Activated CD8-positive, alpha-beta T cell treated with anti-CD3 and anti-CD28 coated beads, Interleukin-2, amount 10 ng/mL, durations not matched to agents 7 days and 5 days (primary cell): ENCODE measurements at places on chromosomes 7 and 10. TPM values are rescaled to one million over a fixed set of nuclear protein-coding genes. Genes with fewer than 3 reads are reported as not detected.

- H3K4me1 ChIP-seq = peaks cover 1% of the 10 kb centered on the region
- no peak overlapping the region for H3K4me3 ChIP-seq
- no peak overlapping the region for H3K27ac ChIP-seq
- DNase-seq = no peak
- H3K36me3 ChIP-seq = no peaks in the 10 kb centered on the region
These were observed 57.7 kb upstream of the IGFBP3 start for GRCh38 chr7:45978731-45979211.

DNA sequence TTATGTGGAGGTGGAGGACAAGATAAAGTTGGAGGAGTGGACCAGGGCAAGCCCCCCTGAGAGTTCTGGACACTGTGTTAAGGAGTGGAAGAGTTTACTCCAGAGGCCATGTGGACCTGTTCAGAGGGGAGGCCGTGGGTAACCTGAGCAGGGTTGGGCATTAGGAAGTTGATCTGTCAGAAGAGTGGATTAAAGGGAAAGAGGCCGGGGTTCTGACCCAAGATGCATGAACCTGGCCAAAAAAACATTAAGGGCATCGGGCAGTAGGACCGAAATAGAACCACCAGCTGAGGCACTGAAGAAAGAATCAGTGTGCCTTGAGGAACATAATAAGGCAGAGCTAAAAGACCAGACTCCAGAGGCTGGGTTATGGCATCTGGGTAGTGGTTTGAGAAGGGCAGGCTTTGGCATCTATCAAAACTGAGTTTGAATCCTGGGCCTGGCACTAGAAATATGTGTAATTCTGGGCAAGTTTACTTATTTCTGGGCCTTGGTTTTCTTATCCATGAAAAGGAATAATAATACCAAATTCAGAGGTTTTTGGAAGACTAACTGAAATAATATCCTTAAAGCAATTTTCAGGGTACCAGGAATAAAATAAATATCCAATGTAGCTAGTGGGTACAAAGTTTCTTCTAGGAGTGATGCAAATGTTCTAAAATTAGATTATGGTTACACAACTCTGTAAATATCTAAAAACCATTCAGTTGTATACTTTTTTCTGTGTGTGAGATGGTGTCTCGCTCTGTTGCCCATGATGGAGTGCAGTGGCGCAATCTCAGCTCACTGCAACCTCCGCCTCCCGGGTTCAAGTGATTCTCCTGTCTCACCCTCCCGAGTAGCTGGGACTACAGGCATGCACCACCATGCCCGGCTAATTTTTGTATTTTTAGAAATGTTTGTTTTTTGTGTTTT, 10.9 kb upstream of the FRAT1 start:
- H3K27ac ChIP-seq = no peak overlapping the region
- H3K4me3 ChIP-seq = no peak overlapping the region
- DNase-seq = no peak
- H3K4me1 ChIP-seq = no peaks in the 10 kb centered on the region
- H3K27me3 ChIP-seq = peaks cover 10% of the 10 kb centered on the region
- H3K36me3 ChIP-seq = no peaks in the 10 kb centered on the region

DNA sequence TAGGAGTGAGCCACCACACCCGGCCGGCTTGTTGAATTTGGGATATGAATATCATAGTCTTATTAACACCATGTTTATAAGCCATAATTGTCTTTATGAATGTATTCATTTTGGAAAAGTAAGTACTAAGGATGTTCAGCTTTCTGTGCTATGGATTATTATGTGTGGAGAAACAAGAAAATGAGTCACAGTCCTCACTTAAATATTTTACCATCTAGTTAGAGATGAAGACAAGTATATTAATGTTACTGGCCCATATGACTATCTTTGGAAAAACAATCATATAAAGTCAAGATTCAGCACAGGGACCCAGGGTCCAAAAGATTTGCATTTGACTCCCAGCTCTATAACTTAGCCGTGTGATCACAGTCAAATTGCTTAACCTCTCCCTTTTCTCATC, 9.8 kb upstream of the TOMM7 start:
- peaks cover 7% of the 10 kb centered on the region for H3K27me3 ChIP-seq
- H3K36me3 ChIP-seq = no peaks in the 10 kb centered on the region
- no peaks in the 10 kb centered on the region for H3K4me1 ChIP-seq
- H3K27ac ChIP-seq = no peak overlapping the region

DNA sequence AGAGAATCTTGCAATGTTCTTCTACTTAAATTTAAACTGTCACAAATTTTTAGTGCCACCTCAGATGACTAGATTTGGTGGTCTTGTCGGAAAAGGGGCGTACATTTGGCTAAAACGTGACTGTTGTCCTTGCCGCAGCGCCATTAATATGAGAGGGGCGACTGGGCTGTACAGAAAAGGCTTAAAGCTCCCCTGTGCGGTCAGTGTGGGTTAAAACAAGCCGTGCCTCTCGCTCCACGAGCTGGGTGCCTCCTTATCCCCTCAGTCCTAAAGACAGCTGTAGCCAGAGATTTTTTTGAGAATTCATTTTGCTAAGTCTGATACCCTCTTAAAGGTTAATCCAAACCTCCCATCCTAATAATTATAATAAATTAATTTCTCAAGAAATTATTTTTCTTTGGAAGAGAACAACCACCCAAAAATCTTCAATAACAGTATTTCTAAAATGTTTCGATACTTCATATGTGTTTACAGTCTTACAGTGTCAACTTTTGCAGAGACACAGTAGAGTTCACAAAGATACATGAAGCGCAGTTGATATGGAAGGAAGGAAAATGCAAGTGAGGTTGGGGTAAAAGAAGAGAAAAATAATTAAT, 68.6 kb downstream of the C7orf25 start:
- no peak overlapping the region for H3K27ac ChIP-seq
- no peaks in the 10 kb centered on the region for H3K4me1 ChIP-seq
- no peaks in the 10 kb centered on the region for H3K36me3 ChIP-seq
- peak; percentile 24 for DNase-seq
- H3K27me3 ChIP-seq = peaks cover 22% of the 10 kb centered on the region

The TAS2R41 gene
- total RNA-seq = not detected

GRCh38 chr7:104838537-104839299, 175.3 kb upstream of the KMT2E start:
- no peaks in the 10 kb centered on the region for H3K36me3 ChIP-seq
- DNase-seq = no peak
- H3K27me3 ChIP-seq = peaks cover 19% of the 10 kb centered on the region
- no peak overlapping the region for H3K4me3 ChIP-seq
- H3K27ac ChIP-seq = no peak overlapping the region

The PLEKHA8 gene
- total RNA-seq = 8.9 TPM
